Right lung (tissue), 10 donors: ENCODE measurements at places on chromosomes 13 and 19.

DNA sequence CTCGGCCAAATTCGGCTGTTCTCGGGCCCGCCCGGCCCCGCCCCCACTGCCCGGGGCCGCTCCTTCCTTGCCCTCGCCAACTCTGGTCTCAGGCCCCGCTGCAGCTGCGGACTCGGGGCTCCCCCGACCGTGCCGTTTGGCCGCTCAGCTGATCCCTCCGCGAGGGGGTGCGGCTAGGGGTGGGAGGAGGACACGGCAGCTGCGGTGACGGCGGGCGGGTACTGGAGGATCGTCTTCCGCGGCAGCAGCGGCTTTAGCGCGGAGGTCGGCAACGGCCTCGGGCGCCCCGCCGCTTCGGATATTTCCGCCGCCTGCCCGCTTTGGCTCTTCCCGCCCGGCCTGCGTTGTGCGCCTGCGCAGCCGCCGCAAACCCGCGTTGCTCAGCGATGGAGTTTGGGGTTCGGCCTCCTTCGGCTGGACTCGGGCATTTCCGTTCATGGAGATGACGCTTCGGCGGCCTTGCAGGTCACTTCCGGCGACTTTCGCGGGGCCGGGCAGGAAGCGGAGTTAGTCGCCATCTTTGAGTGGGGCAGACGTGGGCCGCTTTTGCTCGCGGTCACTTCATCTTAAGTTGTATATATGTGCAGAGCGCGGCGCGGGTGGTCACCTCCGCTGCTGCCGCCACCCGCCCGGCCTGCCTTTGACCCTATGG lies 338 bp upstream of the UBE2M start:
- peak; percentile 98 for DNase-seq

DNA sequence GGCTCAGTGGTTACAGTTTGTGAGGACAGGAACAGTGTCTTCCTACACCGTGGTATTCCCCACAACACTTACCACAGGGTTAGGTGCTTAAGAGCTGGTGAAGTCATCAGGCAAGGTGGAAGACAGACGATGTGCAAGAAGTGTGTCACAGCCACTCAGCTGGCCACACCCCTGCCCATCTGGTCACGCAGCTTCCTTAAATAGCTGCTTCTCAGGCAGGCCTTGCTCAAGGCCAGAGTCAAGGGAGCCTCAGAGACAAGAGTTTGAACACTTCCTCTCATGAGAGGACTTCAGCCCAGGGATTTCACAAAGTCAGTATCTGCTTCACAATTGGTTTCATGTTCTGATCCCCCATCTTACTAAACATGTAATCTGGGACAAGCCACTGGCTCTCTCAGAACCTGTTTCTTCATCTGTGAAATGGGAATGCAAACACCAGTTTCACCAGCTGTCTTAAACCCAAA lies 80.3 kb upstream of the FRY start:
- no peak for DNase-seq

DNA sequence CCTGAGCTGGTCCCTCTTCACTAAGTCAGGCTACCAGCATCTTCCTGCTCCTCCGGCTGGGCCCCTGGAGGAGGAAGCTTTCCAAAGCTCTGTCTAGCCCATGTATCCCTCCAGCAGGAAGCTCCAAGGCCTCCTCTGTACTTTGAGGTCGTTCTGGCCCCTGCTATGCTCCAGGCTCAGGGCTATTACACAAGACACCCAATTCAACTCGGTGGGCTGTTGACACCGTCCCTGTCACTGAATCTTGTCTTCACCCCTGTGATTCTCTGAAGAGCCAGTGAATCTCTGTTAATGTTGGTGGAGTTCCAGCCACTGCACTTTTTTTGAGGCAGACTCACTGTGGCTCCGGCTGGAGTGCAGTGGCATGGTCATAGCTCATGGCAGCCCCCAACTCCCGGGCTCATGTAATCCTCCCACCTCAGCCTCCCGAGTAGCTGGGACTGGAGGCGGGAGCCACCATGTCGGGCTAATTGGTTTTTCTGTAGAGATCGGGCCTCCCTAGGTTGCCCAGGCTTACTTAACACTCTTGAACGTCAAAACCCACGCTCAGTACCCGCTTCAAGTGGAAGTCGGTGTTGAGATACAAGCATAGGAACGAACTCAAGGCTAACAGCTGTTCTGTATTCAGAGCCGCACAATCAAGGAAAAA lies 512 bp upstream of the REX1BD start:
- no peak for DNase-seq

GRCh38 chr13:113458253-113459065 lies 5.2 kb upstream of the ADPRHL1 start:
- peak; percentile 31 for DNase-seq
